ENCODE measurements at places on chromosomes 16 and 17.

GRCh38 chr17:78130090-78130436 lies 508 bp upstream of the TMC8 start:
- DNase-seq = no peak

GRCh38 chr17:78883533-78884131 lies 19.4 kb downstream of the CEP295NL start:
- peak; percentile 93 for DNase-seq

- peak; percentile 55 for DNase-seq
These were observed 284.2 kb downstream of the SNX29 start for GRCh38 chr16:12260647-12261262.

- no peak for DNase-seq
These were observed 13.6 kb downstream of the CDH15 start for GRCh38 chr16:89184933-89185794.

GRCh38 chr17:75428543-75429469 lies 23.3 kb upstream of the GRB2 start:
- DNase-seq = peak; percentile 74

GRCh38 chr17:14061666-14062560 lies 7.4 kb upstream of the COX10 start:
- peak; percentile 63 for DNase-seq

DNA sequence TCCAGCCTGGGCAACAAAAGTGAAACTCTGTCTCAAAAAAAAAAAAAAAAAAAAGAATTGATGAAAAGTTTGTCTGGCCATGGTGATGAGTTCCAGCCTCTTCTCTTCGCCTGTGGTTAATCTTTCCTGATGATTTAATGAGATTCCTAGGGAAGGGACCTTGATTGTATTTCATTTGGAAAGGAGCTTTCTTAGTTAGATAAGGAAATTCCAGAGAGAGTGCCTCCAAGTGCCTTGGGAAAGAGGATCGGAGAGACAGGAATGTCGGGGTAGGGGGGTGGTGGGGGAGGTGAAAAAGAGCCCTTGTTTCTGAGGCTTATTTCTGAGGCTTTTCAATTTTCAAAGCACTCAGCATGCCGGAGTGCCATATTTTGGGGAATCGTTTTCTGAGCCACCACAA lies 93.2 kb upstream of the SIAH1 start:
- DNase-seq = no peak

GRCh38 chr16:73878611-73879010 lies 418.0 kb upstream of the PSMD7 start:
- peak; percentile 39 for DNase-seq

DNA sequence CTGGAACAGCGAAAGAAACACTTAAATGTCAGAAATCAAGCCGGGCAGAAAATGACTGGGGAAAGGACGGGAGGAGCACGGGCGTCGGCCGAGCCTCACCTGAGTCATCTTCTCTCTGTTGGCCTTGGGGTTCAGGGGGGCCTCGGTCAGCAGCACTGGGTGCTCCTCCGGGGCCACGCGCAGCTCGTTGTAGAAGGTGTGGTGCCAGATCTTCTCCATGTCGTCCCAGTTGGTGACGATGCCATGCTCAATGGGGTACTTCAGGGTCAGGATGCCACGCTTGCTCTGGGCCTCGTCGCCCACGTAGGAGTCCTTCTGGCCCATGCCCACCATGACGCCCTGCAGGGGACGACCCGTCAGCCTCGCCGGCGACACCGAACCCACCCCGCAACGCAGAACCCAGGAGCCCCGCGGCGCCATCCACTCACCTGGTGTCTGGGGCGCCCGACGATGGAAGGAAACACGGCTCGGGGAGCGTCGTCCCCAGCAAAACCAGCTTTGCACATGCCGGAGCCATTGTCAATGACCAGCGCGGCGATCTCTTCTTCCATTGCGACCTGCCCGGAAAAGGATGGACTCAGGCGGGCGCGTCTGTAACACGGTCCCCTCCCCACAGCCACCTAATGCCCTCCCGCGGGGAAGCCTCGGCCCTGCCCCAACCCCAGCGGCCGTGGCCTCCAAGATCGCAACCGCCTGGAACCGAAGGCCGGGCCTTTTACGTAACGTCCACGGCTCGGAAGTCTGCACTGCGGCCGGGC lies 616 bp downstream of the ACTG1 start:
- DNase-seq = no peak

GRCh38 chr16:87332150-87332549 lies 15.0 kb upstream of the C16orf95 start:
- DNase-seq = no peak
